ENCODE measurements at places on chromosomes 2 and 18.

GRCh38 chr2:102460467-102460866 lies 12.6 kb upstream of the SLC9A4 start:
- DNase-seq = no peak

DNA sequence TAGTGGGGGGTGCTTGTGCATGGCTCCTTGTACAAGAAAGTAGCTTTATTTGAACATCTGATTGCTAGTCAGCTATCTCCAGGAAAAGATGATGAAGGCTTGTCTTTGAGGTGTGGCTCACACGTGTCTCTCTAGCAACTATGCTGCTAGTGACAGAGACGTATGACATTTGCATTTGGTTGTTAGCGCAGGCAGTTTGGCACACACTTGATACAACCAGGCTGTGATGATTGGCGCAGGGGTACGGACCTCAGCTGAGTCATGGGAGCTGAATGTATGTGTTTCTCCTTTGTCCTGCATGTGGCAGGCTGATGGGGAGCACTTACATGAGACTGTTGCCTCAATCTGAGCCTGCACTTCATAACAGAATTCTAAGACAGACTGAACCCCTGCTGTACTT lies 29.6 kb downstream of the PTCD3 start:
- no peak for DNase-seq

GRCh38 chr2:29519338-29519925 lies 402.0 kb downstream of the ALK start:
- no peak for DNase-seq

DNA sequence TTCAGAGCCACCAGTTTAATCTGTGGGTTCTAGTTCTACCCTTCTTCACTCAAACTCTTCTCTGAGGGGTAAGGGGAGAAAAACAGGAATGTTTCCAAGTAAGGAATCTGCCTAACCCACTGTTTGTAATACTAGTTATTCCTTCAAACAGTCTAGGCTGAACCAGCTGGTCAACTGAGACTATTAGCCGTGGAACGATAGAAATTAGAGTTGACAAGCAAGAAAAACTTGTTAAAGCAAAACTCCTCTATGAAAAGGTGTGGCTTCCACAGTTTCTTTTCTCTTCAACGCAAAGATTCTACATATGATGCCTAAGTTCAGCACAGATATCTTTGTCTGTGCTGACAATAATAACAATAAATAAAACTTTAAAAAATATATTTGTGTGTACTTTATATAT lies 11.5 kb downstream of the PAIP2B start:
- DNase-seq = no peak

GRCh38 chr2:121355488-121355887 lies 70.5 kb upstream of the TFCP2L1 start:
- no peak for DNase-seq

GRCh38 chr2:49029406-49029805 lies 124.9 kb downstream of the FSHR start:
- no peak for DNase-seq

GRCh38 chr18:841647-842370 lies 29.8 kb upstream of the YES1 start:
- DNase-seq = peak; percentile 26

DNA sequence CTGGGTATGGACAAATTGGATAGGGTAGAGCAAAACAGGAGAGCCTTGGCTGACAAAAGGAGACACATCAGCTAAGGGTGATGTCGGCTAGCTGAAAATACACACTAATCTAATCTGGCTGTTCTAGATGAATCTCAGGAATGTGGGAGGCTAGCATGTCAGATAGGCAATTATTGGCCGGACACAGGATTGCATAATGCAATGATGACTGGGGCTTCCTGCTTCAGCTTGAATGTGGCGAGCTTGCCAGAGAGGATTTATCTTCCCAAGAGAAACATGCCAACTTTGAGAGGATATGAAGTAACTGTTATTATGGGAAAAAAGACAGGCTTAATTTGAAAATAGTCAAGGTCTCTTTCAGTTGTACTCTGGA lies 102.4 kb downstream of the TRIB2 start:
- no peak for DNase-seq

DNA sequence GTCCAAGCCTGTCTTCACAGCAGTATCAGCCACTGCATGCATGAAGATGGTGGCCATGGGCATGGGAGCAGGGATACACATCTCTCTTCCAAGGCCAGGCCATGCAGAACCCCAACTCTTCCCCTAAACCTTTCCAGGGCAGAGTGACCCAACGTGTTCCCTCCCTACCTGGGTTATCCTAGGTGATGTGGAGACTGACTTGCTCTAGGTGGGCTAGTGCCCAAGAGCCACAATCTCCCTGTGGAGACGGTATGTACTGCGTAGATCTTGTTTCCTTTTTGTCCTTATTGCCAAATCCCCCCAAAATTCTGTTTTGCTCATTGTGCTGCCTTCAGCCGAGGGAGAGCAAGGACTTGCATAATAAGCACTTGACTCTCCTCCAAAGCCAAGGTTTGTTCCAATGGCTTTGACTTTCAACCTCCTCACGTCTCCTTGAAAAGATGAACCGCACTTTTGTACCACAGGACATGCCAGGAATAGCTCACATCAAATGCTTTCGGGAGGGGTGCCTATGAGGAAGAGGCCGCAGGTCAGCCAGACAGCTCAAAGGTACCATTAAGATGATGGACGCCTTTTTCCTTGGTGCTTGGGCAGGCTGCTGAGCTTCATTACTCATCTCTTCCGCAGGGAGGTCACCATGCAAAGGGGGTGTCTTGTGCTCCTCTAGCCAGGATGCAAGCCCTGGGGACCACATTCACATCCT lies 76.2 kb upstream of the GLI2 start:
- DNase-seq = no peak

GRCh38 chr2:120590841-120591240 lies 144.8 kb upstream of the GLI2 start:
- no peak for DNase-seq

- DNase-seq = no peak
Measured at GRCh38 chr18:68803356-68803755, 5.5 kb downstream of the CCDC102B start.

DNA sequence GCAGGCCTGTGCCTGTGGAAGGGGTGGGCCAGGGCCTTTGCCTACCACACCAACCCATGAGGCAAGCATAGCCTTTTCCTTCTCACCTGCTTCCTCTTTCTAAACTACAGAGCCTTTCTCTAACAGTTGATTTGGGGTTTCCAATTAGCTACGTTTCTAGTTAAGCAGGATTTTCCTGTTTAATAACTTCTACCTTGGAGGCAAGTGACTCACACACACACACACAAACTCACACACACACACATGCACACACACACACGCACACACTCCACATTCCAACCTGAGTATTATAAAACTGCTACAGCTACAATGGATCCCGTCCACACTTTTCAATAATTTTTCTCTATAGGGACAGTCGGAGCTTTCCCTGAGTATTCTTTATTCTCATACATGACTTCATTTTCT lies 84.9 kb downstream of the SOX11 start:
- no peak for DNase-seq

GRCh38 chr2:227545990-227546389 lies 52.7 kb upstream of the SCYGR2 start:
- DNase-seq = peak; percentile 20

- DNase-seq = no peak
Measured at GRCh38 chr2:98170076-98170475, 83.1 kb downstream of the VWA3B start.

DNA sequence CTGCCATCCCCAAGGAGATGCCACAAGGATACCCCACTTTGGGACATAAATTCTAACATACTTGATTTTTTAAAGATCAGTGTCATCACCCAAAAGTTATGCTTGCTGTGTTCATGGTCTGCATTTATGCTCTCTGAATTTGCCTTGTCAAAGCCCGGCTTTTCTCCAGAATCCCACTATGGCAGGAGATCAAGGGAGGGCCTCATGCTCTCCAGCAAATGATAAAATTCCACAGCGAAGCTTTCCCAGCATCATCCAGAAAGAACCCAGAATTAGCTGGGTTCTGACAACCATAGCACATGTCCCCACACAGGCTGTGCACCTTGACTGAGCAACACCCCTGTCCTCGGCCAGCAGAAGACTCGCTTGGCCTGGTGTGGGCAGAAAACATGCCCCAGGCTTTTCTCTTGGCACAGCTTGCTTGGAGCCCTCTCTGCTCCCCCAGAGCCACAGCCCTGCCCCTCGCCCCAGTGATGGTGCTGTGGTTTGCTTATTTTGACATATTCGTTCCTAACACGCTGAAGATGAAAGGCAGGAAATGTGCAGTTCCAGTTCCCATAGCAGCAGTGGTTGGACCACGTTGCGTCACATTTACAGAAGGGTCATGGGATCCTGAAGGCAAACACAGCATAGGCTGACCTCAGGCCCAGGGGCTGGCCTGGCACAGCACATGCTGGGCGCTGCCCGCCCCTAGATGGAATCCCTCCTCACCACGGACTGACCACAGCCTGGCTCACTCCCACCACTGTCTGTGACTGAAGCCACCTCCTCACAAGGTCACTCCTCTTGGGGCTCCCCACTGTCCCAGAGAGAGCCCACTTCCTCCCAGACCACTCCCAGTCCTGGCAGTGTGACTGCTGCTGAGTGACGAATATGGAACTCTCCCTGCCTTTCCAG lies 14.1 kb upstream of the CHRNA1 start:
- DNase-seq = no peak

DNA sequence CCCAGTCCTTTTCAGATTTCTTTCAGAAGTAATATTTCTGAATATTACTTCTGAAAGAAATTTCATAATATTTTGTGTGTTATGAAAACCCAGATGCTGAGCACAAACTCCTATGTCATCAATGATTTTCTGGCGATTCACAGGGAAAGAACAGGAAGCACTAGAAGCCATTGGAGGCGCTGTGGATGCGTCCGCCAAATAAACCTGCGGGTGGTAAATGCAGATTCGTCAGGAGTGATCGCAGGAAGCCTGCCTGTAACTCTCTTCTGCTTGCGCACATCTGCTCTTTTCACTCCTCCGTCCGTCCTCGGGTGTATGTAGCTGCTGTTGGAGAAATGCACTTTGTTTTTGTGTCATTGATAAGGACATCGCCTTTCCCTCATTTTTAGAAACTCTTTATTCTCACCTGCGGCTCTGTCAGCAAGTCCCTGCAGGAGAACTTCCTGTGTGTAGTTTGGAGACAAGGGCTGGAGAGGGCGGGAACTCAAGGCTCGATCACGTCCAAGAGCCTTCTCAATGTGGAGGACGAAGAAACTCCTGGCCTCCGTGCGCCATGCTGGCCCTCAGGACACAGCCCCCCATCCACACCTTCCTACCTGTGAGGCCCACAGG lies 483.8 kb downstream of the GALR1 start:
- no peak for DNase-seq

DNA sequence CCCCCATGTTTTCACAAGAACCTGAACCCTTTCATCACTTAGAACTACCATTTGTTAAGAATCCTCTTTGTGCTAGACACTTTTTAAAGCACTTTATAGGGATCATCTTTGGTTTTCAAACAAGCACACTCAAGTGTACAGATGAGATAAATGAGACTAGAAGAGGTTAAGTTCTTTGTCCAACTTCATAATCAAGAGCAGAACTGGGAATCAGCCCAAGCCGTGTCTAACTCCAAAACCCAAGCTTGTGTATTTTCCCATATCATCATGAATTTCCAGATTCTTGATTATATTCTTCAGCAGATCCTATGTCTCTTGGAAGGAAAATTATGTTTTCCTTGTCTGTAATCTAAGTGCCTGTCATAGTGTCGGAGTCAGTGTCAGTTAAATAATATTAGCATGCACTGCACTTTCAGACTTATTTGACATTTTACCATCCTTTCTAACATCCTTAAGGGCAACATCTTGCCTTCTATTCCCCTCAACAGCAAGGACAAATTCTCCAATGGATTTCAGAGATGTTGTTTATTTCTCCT lies 123.0 kb upstream of the SETBP1 start:
- no peak for DNase-seq

- no peak for DNase-seq
Measured at GRCh38 chr2:144666032-144666431, 146.1 kb upstream of the ZEB2 start.

- DNase-seq = no peak
Measured at GRCh38 chr2:43184339-43184895, 42.0 kb downstream of the ZFP36L2 start.

DNA sequence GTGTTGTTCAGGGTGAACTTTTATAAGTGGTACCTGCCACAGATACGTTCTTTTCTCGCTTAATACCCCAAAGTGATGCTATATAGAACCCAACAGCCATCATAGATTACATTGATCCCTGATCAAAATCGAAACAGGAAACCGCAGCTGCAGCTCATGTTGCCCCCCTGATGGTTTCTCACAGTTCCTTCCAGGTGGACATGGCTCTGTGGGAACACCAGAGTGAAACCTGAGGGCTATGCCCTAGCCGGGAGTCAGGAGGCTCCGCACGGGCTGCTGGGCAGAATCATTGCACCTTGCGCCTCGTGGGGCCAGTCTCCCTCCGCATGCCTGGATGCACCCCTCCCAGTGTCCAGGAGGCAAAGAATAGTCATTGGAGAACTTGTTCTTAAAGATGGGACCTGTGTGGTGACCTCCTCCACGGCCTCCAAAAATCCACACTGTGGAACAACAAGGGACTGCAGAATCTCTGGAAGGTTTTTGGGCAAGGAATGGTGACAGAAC lies 61.8 kb downstream of the CRACDL start:
- DNase-seq = no peak

GRCh38 chr2:82498777-82499443 lies 1960.2 kb downstream of the SUCLG1 start:
- DNase-seq = no peak

- peak; percentile 88 for DNase-seq
Measured at GRCh38 chr18:62420513-62421209, 95.6 kb downstream of the TNFRSF11A start.

- no peak for DNase-seq
Measured at GRCh38 chr2:81984969-81985637, 1680.6 kb upstream of the LRRTM1 start.

DNA sequence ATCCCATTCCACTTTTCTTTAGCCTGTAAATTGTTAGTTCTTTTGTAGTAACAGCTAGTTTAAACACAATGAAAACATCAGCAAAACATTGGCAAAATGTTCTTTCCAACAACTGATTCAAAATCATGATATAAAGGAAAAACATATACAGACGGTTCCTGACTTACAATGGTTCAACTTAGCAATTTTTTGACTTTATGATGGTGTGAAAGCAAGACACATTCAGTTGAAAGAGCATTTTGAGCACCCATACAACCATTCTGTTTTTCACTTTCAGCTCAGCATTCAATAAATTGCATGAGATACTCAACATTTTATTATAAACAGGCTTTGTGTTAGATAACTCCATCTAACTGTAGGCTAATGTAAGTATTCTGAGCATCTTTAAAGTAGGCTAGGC lies 185.1 kb downstream of the NOL4 start:
- DNase-seq = no peak

GRCh38 chr2:229835596-229836283 lies 86.1 kb downstream of the TRIP12 start:
- no peak for DNase-seq

DNA sequence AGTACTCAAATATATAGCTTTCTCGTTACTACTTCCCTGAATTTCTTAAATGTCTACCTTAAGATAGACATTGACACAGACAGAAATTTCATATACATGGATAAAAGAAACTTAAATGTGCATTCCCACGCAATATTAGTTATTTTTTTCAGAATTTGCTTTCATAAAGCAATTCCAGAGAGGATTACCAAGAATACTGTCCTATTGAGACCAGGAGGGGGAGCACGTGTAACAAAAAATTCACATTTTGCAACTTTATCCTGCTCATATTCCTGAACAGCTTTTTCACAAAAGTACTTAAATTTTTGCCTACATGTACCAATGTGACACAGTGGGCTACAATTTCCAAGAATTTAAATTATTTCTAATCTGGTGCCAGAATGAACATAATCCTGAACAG lies 30.7 kb upstream of the ERCC3 start:
- peak; percentile 71 for DNase-seq

- DNase-seq = no peak
Measured at GRCh38 chr2:12935796-12936195, 219.1 kb downstream of the TRIB2 start.

Measured in erythroblast (primary cell).